ENCODE measurements at places on chromosomes 1 and 21.
A peak's percentile ranks its signal among the peaks of the same experiment; 100 is the strongest.

GRCh38 chr1:45785583-45785982 lies 17.8 kb upstream of the MAST2 start:
- no peak for DNase-seq

DNA sequence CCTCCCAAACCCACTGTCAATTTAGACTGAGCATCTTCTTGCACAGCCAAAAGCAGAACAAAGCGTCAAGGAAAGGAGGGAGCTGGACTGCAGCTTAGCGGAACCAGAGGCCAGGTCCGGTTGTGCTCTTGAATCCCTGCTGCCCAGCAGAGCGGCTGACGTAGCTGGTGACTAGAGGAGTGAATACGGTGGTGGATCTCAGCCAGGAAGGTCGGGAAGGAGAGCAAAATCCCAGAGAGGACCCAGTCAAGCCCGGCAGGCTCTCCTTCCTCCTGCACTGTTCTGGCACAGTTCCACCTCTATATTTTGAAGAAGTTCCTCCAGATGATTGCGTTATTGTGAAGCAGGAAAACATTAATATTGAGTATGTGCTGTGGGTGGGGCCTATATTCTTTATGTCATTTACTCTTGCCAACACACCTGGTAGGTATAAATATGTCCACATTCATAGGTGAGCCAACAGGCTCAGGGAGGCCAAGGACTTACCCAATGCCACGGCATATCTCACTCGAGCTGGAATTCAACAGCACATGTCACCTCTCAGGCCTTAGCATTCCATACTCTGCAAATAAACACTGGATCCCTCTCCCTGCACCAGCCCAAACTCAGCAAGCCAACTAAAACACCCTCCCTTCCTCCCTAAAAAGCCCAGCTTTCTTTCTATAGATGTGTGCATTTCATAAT lies 23.6 kb upstream of the ABCB10 start:
- DNase-seq: no peak

GRCh38 chr1:208928349-208929010 lies 655.0 kb upstream of the CAMK1G start:
- peak; percentile 10 for DNase-seq

DNA sequence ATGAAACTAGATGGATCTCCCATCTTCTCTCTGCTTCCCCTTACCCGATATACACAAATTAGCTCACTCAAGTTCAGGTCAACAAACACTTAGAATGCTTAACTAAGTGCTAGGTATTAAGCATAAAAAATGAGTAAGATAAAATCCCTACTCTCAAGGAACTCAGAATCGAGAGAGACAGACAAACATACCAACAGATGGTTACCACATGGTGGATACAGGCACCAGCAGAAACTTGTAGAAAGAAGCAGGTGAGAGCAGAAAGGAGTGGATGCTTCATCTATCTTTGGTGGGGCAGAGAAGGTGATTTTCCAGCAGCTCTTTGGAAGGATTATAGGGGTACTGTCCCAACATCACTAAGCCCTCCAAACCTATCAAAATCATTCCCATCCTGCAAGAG lies 32.2 kb downstream of the C8B start:
- peak; percentile 30 for DNase-seq

- DNase-seq: no peak
Observed at GRCh38 chr1:201752333-201752732, 76.6 kb upstream of the IPO9 start.

DNA sequence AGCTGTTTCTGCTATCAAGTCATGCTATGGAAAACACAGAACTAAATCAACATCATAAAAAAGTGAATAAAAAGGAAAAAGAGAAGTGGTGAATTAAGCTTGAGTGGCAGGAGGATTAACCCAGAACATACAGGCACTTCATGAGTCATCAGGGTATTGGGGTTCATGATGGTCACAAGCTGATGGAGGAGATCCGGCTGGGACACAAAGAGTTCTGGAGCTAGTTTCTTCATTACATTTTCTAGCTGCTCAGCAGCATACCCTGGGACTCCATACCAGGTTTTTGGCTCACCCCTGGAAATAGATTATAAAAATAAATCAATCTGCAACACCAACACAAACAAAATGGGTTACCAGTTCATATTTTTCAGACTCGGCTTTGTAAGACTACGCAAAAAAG lies 42.5 kb upstream of the SYT2 start:
- no peak for DNase-seq
